ENCODE measurements at places on chromosomes 3 and 15.

DNA sequence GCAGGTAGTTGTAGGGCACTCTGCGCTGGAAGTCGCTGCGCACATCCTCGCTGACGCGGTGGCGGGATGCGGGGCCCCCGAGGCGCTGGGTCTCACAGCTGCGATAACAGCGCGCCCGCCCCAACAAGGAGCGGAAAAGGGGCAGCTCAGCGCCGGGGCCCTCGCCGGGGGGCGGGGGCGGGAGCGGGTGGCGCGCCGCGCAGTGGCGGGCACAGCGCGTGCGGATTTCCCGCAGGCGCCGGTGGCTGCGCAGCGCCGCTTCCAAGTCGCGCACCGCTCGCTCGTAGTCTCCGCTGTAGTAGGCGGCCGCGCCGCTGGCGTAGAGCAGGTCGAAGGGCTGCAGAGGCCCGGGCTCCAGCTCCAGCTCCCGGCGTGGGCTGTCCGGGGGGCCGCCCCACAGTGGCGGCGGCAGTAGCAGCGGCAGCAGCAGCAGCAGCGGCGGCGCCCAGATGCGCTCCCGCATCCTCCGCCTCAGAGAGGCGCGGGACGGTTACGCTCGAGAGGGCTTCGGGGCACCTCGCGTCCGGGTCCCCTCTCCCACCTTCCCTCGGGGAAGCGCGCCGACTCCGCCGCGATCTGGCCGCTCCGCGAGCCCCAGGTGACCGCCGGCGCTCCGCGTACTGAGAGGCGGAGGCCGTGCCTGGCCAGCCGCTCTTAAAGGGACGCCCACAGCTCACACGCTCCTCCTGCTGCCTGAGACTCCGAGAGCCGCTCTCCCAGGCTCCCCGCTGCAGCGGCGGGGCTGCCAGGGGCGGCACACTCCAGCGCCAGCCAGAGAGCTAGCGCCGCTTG lies at the start of gene P3H2:
P3H2 (minus strand) TSS at position 629 of the 792 bp plus-strand sequence; CDS start at position 463, 166 bp downstream.
- peak; percentile 96 for DNase-seq

GRCh38 chr15:84811151-84811550 lies 6.0 kb upstream of the ALPK3 start:
- no peak for DNase-seq

DNA sequence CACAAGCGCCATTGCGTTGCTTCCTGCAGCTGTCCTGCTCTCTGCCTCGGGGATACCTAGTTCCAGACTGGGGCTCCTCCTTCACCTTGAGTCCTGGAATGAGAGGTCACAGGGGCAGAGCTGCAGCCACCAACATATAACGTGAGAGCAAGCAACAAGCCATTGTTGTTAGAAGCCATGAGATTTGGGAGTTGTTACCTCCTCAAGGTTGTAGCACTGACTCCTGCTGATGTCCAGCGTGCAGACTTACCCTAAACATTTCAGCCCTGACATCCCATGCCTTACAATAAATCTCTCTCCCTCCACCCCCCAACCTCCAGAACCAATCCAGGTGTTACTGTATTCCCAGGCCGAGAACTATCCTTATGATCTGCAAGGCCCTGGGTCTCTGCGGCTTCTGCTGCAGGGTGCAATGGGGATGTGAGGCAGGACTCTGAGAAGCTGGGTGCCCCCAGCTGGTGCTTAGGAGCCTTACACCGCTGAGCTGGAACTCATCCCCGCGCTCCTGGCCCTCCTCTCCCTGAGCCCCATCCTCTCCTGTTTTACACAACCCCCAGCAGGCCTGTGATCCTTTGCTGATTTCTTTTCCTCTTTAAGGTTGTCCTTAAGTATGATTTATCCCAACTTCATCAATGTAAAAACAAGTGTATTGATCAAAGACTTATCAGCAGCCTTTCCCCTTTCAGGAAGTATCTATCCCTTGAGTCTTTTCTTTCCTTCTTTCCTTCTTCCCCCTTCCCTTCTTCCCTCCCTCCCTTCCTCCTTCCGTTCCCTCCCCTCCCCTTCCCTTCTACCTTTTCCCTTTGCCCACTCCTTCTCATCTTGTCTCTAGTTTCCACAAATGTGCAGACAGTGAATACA lies 84.2 kb upstream of the ABHD2 start:
- DNase-seq: peak; percentile 70

GRCh38 chr3:12138044-12138443 lies 20.7 kb downstream of the TIMP4 start:
- DNase-seq: peak; percentile 45

GRCh38 chr3:18245721-18246120 lies 179.4 kb downstream of the SATB1 start:
- no peak for DNase-seq

DNA sequence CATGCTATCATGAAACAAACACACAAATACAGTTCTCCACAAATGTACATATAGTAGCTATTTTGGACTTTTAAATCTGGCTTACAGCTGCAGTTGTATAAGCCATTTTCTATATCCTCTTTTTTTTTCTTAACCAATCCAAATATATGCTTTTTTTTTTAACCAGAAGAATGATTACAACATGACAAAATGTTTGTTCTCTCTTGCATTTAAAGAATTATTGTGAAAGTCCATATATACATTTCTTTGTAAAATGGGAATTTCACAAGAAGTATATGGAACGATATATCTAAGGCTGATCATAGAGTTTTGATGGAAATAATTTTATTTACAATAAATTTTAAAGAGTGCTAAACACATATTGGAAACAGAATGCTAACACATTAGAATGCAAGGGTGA lies 95.6 kb downstream of the CD200R1L start:
- no peak for DNase-seq

- DNase-seq: no peak
Measured at GRCh38 chr15:47887241-47887800, 170.0 kb downstream of the SEMA6D start.

GRCh38 chr15:68551296-68551635 lies 27.5 kb upstream of the CORO2B start:
- no peak for DNase-seq

GRCh38 chr15:100570275-100570674 lies 31.7 kb downstream of the LINS1 start:
- no peak for DNase-seq

GRCh38 chr3:115693868-115694267 lies 70.6 kb downstream of the GAP43 start:
- no peak for DNase-seq

DNA sequence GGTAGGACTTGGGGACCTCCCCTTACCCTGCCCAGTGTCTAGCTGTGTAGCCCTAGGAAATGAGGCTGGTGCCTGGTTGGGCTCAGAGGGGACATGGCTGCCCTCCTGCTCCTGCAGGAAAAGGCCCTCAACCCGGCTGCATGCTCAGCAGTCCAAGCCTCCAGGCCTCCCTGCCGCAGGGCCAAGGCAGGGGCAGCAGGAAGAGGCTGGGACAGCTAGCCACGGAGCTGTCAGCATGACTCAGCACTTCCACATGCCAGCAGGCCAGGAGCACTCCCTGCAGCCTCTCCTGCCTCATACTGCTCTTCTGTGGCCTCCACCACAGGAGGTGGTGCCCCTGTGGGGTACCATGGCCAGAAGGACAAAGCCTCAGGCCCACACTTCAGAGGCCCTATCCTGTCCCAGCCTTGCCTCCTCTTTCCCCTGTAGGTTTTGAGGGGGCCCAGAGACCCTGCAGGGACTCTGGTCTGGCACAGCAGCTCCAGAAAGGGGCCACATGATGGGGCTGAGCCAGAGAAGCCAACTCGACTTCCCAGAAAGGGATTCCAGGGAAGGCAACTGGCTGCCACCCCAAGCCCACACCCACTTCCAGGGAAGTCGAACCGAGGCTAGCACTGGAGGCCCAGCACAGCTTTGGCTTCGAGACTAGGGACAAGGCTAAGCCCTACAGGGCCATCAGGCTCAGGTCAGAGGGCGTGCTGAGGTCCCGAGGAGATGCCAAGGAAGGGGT lies 19.5 kb downstream of the TKT start:
- DNase-seq: peak; percentile 95

- DNase-seq: peak; percentile 59
Measured at GRCh38 chr15:83164771-83165404, 42.7 kb downstream of the HDGFL3 start.

DNA sequence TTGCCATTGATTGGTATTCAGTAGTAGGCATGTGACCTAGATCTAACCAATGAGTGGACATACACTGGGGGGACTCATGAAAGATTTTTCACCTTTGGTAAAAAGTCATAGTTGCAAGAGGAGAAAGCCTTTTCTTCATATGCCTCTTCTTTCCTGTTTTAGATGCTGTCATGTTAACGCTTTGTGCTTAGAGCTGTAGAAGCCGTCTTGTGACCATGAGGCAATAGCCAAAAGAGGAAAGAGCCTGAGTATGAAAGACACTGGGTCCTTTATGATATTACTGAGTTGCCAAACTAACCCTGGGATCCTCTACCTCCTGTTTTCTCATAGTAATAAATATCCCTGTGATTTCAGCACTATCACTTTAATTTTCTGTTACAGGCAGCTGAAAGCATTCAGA lies 396.0 kb downstream of the FHIT start:
- DNase-seq: no peak

DNA sequence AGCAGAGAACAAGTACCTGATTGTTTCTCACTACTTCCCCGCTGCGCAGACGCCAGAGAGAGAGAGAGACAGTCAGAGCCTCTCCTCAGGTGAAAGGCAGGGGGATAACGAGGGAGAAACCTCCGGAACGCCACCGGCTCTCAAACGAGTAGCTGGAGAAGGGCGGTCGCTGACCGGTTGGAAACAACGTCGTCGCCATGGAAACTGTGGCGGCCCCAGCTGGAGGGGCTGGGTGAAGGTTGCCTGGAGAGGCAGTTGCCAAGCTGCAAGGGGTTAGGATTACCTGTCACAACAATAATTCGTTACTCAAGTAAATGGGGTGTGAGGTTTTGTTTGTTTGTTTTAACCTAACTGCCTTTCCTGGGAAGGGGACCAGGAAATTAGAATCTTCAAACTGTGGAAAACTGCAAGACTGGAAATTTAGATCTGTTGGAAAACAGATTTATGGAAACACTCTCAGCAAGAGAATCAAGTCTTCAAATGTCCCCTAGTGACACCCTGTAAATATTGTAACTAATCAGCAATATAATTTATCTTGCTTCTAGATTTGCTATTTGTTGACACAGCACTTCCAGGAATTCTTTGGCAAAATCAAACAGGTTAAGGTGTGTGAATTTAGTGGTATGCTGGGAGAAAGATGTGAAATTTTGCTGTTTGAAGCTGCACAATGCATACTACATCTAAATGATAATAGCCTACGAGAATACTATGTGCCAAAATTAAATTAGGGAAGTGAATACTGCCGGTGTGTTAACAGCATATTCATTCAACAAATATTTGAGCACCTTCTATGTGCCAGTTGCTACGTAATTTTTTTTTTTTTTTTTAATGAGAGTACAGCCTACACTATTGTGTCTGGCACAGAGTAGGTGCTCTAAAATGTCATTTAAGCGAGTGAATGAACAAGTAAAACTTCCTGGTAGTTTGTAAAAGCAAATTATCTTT lies at the start of gene DNAH12:
DNAH12 (minus strand) TSS at position 164 of the 945 bp plus-strand sequence. CDS start 1,474 bp downstream, outside the sequence.
- no peak for DNase-seq

- DNase-seq: no peak
Measured at GRCh38 chr15:60763688-60764087, 284.7 kb upstream of the ICE2 start.

GRCh38 chr15:67906382-67906781 lies 66.5 kb upstream of the RNU6-1 start:
- DNase-seq: no peak

- DNase-seq: no peak
Measured at GRCh38 chr3:1552831-1553230, 460.0 kb downstream of the CNTN6 start.

DNA sequence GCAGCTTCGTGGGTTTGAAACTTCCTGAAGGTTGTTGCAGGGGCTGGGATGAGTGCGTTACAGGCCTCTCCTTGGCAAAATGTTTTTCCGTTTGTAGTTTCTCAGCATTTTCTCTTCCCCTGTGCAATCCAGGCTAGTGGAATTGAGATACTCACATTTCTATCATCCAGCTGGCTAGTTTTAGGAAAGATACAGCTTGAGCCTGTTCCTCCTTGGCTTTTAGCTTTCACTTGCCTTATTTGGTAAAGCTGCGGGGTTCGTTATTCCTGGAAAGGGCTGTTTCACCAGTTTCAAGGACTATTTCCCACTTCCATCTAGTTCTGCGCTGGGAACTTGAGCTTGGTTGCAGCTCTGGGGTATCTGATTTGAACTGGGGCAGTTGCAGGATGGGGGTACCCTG lies 90.3 kb downstream of the ITPR1 start:
- DNase-seq: no peak

DNA sequence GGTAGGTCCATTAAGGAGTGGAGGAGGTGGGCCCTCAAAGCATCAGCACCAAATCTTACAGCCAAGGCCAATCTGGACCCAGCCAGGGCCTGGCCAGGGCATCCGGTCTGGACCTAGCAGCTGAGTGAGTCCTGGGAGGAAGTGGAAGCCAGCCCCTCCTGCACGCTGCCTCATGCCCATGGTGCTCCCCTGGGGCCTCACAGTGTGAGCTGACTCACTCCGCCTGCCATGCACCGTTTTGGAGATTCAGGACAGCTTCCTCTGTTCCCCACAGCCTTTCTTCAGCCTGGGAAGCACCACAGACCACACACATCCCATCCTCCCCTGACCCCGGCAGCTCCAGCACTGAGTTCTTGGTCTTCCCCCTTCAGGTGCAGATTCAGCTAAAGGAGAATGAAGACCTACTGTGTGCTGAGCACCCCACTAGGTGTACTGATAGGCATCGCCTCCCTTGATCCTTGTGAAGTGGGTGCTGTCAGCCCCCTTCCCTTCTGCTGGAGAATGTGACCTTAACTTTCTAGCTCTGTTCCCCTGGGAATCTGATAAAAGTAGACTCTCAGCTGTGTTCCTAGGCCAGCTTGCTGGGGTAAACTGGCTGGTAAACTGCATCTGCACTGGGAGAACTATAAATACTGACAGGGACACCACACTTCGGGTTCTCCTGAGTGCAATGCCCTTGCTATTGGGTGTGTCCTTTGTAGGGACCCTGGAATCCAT lies 36.8 kb upstream of the SEC13 start:
- peak; percentile 82 for DNase-seq

GRCh38 chr3:21752749-21753347 lies 1.8 kb upstream of the ZNF385D start:
- peak; percentile 56 for DNase-seq

- DNase-seq: no peak
Measured at GRCh38 chr3:189389346-189389745, 217.6 kb downstream of the TPRG1 start.

DNA sequence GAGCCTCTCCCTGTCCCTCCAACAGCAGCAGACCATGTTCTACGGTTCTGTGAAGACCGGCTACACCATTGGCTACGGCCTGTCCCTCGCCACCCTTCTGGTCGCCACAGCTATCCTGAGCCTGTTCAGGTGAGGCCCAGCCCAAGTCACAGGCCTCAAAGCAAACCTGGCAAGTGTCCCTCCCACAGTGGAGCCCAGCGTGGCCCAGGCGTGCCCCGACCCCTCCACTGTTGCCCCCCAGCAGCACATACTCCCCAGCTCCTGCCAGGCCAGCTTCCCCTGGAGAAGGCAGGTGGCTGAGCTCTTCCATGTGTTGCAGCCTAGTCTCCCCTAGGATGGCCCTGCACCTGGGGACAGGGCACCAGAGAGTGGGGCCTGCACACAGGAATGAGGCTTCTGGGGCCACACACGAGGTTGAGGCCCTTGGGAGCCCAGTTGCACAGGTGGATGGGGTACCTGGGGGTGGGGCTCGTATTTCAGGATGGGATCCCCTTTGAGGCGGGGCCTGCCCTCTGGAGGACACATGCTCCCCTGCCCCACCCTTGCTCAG lies 25.0 kb downstream of the VIPR1 start:
- DNase-seq: no peak

GRCh38 chr3:17182166-17182565 lies 297.4 kb downstream of the PLCL2 start:
- DNase-seq: no peak

Data from iris pigment epithelial cell (primary cell).